NCI-H146 (cell line): ENCODE measurements at places on chromosomes 3 and 15.

GRCh38 chr3:196339493-196340254 lies 1.5 kb upstream of the TM4SF19 start:
- no peak for DNase-seq

DNA sequence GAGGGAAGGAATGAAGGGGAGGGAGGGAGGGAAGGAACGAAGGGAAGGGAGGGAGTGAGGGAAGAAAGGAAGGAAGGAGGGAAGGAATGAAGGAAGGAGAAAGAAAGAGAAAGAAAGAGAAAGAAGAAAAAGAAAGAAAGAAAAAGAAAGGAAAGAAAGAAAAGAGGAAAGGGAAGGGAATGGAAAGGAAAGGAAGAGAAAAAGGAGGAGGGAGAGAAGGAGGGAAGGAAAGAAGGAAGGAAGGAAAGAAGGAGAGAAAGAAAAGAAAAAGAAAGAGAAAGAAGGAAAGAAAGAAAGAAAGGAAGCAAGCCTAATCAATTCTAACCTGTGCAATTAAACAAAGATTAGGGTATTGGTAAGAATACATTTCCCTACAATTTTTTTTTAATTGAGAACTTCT lies 238.6 kb downstream of the PYDC2 start:
- DNase-seq, result no peak

DNA sequence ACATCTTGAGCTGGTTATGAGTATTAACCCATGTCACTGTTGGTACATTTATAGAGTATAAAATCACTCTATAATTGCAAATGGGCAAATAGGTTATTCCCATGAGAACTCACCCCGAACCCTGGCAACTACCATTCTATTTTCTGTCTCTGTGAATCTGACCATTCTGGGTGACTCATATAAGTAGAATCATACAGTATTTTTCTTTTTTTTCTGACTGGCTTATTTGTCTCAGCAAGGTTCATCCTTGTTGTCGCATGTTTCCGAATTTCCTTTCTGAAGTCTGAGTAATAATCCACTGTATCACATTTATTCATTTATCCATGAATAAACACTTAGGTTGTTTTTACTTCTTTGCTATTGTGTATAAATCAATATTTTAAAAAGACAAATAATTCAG lies 59.9 kb upstream of the CHRM5 start:
- DNase-seq, result no peak

- no peak for DNase-seq
Observed at GRCh38 chr3:141686466-141687291, 51.4 kb upstream of the RNF7 start.

- no peak for DNase-seq
Observed at GRCh38 chr3:102170545-102170944, 264.3 kb upstream of the ZPLD1 start.

GRCh38 chr15:36495456-36495991 lies 83.9 kb upstream of the CDIN1 start:
- DNase-seq, result peak; percentile 48

DNA sequence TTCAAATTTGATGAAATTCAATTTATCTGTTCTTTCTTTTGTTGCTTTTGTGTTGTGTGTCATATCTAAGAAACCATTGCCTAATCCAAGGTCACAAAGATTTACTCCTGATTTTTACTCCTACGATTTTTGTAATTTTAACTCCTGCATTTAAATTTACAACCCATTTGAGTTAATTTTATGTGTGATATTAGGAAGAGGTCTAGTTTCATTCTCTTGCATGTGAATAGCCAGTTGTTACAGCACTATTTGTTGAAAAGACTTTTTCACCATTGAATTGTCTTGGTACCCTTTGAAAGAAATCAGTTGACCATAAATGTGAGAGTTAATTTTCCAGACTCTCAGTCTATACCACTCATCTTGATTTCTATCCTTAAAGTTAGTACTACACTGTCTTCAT lies 23.9 kb downstream of the CRTAP start:
- DNase-seq, result no peak

DNA sequence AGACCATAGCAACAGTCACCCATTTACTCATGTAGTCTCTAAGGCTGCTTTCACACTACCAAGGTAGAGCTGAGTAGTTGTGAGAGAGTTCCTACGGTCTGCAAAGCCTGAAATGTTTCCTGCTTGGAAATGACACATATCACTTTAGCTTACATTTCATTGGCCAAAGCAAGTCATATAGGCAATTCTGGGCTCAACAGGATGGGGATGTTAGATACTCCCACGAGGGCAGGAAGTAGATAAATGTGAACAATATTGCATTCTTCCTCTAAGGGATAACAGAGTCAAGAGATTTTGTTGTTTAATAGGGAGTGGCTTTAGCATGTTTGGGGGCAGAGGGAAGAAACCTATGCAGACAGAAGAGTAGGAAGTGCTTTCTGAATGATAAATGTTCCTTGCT lies 355.6 kb upstream of the THRB start:
- no peak for DNase-seq

- DNase-seq, result no peak
Observed at GRCh38 chr15:68429691-68430470, 2.1 kb downstream of the ITGA11 start.

- DNase-seq, result no peak
Observed at GRCh38 chr15:98035577-98036010, 75.1 kb downstream of the ARRDC4 start.

DNA sequence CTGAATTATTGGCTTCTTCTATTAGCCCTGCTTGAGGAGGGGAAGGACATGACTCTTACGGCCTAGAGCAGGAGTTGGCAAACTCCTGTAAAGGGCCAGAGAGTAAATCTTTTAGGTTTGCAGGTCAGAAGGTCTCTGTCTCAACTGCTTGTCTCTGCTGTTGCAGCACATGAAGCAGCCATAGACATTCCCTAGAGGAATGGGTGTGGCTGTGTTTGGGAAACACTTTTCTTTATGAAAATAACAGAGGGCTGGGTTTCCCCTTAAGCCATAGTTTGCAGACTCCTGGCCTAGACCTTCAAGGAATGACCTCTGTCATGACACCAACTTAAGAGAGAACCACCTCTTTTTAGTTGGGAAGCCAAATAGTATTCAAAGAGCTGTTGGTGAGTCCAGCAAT lies 10.3 kb downstream of the TRAK1 start:
- no peak for DNase-seq

GRCh38 chr15:75360856-75361255 lies 7.6 kb downstream of the MAN2C1 start:
- no peak for DNase-seq
